ENCODE measurements at places on chromosomes 12 and 14. TPM values are rescaled to one million over a fixed set of nuclear protein-coding genes. Genes with fewer than 3 reads are reported as not detected.

DNA sequence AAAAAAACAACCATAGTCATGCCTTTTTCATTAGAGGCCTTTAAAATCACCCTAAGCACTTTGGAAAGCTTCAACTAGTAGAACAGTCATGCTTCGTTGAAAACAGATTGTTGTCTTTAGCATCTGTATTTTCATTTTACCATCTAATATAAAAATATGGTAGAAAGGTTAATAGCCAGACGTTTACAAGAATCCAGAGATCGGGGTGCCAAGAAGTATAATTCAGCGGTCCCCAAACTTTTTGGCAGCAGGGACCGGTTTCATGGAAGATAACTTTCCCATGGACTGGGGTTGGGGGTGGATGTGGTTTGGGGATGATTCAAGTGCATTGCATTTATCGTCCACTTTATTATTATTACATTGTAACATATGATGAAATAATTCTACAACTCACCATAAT is 138.4 kb downstream of the GLT1D1 start:
- DNase-seq = no peak

DNA sequence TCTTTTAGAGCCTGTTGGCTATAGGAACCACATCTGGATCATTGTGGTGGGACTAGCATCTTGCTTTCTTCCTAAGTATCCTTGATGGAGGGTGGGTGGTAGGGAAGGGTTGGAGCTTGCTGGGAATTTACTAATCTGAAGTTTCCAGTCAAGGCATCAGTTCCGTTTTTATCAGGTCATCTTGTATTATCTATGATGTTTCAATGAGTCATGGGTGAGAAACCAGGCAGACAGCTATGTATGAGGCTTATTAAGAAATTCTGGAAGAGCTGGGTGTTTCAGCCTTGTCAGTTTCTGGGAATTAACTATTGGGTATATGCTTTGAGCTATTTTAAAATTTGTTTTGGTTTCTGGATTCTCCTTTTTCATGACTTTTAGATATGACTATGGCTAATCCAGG is 11.3 kb downstream of the TSFM start:
- DNase-seq = no peak

DNA sequence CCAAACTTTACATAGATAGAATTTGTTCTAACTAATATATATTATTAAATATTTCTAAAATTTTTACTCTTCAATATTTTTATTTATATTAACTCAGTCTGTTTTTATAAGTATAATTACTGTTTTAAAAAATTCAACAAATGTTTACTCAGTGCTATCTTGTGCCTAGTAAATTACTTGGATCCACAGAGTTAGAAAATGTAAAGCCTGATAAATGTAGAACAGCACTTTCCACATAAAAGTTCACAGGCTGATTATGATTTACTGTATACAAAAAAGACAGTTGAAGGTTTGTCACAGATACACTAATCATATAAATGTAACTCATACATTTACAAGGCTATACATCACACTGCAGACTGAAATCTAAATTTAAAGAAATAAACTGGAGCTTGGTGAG is 170.0 kb downstream of the FOXG1 start:
- DNase-seq = no peak

GRCh38 chr12:95487024-95487423 is 13.1 kb downstream of the METAP2 start:
- no peak for DNase-seq

DNA sequence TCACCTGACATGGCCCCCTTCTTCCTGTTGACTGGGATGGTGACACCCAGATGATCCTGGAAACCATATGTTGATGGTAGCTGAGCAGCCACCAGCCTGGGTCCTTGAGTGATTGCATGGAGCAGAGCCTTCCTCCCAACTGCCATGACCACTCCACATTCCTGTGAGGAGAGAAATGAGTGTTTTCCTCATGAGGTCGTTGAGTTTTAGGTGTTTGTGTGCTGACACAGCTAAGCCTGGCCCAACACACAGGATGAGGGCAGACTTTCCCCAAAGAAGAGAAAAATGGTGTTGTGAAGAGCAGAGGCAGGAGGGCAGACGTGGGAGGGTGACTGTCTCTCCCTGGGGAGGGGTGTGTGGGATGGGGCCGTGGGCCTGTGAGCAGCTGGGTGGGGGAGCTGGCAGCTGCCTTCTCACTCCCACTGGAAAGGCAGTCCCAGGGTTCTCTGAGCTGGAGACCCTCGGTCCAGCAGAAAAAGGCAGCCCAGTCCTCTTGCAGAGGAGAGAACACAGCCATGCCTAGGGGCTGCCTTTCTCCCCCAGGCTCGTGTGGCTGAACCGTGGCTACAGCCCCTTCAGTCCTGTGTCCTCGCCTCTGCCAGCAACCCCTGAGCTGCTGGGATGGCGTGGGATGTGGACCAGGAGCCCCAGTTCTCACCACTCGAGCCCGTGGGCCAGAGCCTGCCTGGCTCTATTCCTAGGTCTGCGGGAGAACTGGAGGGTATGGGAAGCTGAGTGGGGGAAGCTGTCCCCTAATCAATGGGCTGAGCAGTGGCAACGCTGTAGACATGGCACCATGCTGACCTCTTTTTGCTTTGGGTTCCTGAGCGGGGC is 257.0 kb downstream of the ADGRD1 start:
- no peak for DNase-seq

C12orf54 gene
- not detected for total RNA-seq

EML5 gene
- not detected for total RNA-seq

ESR2 gene
- total RNA-seq = not detected

SDR9C7 gene
- not detected for total RNA-seq

ATL1 gene
- total RNA-seq = not detected

KRT79 gene
- total RNA-seq = not detected

All from G401 (cell line).